Activated naive CD4-positive, alpha-beta T cell treated with anti-CD3 and anti-CD28 coated beads for 36 hours (primary cell): ENCODE measurements at places on chromosomes 16 and 17.

GRCh38 chr16:78822509-78822908, 723.1 kb downstream of the WWOX start:
- no peak for DNase-seq

- no peak for DNase-seq
Measured at GRCh38 chr17:61731330-61731729, 132.0 kb downstream of the BRIP1 start.

- peak; percentile 89 for DNase-seq
Measured at GRCh38 chr17:42548070-42548837, 4.5 kb upstream of the HSD17B1 start.

- no peak for DNase-seq
Measured at GRCh38 chr17:8912084-8912981, 44.9 kb upstream of the PIK3R6 start.

DNA sequence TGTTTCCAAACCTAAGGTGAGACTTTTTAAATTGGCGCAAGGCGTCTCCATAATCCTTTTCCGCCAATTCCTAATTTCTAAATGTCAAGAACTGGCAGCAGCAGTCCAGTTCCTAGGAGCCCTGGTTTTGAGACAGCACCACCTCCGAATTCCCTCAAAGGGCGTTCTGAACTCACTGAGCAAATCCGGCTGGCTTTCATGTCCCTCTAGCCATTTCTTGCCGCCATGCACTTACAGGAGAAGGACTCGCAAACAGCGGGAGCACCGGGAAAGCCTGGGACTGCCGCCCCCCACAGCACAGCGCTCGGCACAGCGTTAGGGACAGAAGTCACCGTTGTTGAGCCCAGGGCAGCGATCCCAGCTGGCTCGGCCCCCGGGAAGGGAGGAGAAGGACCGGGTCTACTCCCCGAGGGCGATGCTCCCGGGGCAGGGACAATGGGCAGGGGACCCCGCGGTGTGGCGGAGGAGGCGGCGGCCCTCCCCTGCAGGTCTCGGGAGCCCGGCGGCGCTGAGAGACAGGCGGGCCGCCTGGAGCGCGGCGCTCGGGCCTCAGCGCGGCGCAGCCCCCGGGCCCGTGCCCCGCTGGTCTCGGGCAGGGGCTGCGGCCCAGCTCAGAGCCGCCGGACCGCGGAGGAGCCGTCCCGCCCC, 545 bp downstream of the ARHGAP17 start:
- DNase-seq, result peak; percentile 47
